ENCODE measurements at places on chromosomes 6 and 20.

GRCh38 chr6:12657884-12658283, 58.7 kb upstream of the PHACTR1 start:
- no peak for DNase-seq

GRCh38 chr6:20747991-20748390, 213.7 kb downstream of the CDKAL1 start:
- DNase-seq = no peak

GRCh38 chr6:143549221-143549948, 37.9 kb upstream of the FUCA2 start:
- DNase-seq = no peak

- no peak for DNase-seq
These were observed 19.6 kb upstream of the PI16 start for GRCh38 chr6:36934901-36935300.

- DNase-seq = no peak
These were observed 341.1 kb downstream of the MMUT start for GRCh38 chr6:49121970-49122369.

GRCh38 chr6:159425421-159425820, 256.2 kb downstream of the FNDC1 start:
- DNase-seq = no peak

DNA sequence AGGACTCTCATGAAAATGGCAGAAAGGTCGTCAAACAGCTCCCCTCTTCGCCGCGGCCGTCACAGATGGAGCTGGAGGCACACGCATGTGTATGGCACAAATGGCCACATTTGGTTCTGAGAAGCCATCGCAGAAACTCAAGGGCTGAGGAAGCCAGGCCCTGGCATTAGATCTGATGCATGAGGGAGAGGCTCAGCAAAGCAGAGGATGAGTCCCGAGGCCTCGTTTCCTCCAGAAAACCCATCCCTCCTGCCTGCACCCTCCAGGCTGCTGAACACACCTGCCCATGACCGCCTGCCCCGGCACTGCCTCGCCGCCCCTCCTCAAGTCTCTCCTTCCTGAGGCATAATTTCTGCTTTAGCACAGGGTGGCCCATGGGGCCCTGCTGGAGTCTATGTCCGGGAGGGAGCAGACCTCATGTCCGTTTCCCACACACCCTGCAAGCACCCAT, 240.3 kb downstream of the DLL1 start:
- no peak for DNase-seq

DNA sequence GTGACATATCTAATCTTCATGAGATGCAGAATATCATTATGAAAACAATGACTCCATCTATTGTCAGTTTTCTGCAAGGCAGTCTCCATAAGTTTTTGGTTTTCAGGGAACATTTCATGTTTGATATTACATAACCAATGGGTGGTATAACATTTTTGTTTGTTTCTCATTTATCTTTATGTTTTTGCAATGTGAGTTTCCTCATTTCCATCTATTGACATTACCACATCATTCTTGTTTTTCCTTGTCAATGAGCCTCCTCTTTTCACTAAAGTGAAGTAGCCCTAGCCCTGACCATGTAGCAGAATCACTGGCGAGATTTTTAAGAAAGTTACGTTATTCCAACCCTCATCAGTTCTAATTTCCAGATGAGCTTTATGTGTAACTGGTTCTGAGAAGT, 4.4 kb downstream of the EFHC1 start:
- no peak for DNase-seq

DNA sequence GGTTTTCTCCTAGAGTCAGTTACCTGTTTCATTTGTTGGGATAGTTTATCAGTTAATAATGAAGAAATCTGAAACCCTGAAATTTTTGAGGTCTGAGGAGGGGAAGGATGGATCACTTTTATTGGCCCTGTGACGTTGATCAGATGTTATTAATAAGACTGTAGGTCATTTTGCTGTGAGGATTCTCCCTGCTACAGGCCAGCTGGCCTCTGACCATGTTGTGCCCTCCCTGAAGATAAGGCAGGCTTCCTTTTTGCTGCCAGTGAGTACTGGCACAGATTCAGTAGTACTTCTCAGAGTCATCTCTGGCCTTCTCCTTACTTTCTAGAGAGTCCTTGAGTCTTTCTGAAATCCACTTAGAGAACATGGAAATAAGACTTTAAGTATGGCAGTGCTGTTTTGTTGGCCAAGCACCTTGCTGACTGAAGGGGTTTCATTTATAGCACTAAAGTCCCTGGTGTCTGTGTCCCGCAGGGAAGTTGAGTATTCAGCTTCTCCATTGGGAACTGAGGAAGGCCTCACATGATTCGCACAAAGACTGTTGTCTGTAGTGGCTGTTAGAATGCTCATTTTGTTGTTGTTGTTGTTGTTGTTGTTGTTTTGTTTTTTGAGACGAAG, 202.6 kb downstream of the DTNBP1 start:
- no peak for DNase-seq

DNA sequence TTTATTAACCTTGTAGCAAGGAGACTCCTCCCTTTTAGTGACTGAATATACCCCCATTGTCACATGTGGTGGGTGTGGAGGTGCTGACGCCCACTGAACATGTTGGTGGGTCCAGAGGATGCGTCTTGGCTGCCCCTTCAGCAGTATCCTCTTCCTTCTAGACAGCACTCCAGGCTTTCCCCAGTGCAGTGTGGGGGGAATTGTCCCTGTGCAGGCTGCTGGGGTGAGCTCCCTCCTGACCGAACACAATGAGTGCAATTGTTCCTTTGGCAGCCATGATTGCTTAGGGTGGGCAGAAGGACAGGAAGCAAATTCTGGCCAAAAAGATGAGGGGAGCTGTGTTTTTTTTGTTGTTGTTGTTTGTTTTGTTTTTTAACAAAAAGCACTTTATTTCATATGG, 209.3 kb upstream of the PDE10A start:
- DNase-seq = no peak

DNA sequence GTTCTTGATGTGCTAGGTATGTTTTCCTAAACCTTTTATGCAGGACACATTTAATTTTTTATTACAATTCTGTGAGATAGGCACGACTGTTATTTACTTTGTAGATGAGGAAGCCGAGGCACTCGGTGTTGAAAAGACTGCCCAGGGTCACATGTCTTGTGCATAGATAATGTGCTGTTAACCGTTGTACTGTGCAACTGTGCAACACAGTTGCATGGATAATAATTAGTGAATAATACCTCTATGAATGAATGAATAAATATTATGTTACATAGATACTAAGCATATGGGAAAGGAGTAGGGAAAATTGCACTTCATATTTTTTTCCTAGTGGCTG, 60.3 kb upstream of the DEK start:
- DNase-seq = no peak

DNA sequence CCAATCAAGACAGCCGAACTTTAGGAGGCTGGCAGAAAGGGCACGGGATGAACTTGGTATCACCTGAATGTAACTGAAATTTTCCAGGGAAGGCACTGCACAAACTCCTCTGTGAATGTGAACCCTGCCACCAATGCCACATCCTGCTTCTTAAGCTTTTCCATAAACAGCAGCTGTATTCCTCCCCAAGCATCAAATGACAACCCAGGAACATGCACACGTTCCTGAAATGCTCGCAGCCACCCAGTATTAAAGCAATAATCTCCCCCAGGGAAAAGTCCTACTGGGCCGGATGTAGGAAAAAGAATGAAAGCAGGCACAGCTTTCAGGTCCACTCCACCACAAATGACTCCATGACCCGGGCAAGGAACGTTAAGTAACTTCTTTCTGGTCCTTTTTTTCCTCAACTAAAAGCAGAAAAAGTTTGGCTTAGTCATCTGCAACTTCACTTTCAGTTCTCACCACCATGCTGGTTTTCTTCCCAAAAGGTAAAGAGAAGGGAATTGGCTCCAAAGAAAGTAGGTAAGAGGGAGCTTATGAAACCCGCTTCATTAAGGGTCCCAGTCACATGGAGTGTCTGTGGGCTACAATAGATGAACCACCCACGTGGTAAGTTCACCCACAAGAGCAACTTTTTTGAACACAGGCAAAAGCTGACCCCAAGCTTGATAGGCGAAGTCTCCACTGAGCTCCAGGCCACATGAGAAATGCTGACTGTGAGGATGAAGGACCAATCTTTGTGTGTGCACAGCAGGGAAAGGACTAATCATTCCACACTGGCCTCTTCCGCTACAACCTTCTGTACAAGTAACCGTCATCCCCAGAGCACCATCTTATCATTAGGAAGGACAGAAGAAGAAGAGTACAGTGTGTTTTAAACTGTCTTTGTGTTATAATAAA, 90.1 kb downstream of the HIVEP2 start:
- DNase-seq = no peak

DNA sequence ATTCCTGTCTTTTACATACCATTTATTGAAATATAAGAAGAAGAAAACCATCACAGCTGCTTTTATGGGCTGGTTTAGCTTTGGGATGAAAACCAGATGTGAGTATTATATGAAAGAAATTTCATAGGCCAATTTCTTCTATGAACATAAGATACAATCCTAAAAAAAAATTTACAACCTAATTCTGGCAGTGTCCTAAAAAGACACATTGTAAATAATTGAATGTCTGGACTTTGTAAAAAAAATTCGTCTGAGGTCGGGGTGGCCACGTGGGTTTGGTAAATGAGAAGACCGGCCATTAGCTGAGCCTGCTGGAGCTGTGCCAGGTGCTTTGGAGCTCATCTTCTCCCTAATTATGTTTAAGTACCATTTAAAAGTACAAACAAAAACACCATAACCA, 26.8 kb downstream of the DACT2 start:
- DNase-seq = no peak

DNA sequence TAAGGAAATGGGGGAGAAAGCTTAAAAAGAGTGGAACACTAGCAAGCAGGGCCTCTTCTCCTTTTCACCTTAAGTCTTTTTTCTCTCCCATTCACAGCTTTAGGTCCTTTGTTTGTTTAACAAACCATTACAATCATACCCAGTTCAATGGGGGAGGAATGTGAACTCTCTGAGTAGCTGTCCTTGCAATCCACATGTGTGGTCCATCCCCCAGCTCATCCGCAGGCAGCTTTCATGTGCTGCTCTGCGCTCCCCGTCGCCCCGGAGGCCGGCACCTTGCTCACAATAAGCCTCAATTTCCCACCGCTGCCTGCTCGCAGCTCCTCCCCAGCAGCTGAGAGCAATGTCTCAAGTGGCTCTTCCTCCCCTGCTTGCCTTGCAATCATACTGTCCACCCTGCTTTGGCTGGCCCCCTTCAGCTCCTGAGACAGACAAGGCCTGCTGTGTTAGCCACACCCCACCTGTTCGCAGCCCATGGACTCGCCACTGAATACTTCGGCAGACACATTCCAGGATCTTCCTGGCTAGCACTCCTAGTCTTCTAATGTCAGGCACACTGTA, 49.1 kb downstream of the PLAGL1 start:
- DNase-seq = no peak

DNA sequence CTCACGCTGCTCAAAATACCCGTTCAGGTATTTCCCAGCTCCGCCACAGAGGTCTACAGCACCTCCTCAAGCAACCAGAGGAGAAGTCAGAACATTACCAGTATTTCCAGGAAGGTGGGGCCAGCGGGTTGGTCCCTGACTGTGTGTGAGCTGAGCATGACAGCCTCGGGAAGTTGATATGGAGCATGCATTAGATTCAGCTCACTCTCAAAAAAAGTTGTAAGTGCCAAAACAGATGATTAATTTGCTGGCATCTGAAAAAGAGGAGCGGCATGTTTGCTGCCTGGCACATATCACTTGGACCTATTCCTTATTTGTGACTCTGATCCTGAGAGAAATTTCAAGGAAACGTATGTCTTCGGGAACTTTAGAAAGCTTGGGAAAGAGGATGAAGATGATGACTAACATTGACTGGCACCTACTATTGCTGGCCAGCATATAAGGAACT, 32.3 kb downstream of the ELOVL2 start:
- no peak for DNase-seq

DNA sequence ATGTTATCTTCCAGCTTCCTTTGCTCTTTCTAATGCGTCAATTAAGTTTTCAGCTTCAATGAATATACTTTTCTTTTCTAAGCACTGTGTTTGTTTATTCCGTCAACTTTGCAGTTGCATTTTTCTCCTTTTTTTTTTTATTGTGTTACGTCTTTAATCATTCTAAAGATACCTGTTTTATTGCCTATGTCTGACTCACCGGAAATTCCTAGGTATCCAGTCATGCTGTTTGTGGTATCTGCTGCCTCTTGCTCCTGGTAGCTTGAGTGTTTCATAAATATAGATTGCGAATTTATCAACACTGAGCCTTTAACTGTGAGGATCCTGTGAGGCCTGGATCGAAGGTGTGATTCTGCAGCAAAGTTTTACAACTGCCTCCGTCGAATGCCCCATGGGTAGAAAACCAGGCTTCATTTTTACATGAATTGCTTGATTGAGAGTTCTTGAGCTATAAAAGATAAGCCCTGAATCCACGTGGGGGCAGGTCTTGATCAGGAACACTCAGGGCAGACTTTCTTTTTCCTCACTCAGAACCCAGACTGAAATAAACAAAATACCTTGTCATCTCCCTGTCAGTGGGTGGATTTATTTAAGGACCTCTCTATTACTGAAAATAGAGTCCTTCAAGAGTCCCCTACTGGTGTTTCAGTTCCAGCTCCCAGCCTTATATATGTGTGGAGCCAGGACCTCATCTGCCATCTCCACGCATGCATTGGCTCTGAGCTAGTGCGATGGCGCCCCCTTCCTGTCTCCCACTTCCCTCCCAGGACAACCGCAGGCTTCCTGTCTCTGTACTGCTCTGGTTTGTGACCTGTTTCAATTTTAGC, 60.1 kb upstream of the LRRC1 start:
- DNase-seq = no peak

DNA sequence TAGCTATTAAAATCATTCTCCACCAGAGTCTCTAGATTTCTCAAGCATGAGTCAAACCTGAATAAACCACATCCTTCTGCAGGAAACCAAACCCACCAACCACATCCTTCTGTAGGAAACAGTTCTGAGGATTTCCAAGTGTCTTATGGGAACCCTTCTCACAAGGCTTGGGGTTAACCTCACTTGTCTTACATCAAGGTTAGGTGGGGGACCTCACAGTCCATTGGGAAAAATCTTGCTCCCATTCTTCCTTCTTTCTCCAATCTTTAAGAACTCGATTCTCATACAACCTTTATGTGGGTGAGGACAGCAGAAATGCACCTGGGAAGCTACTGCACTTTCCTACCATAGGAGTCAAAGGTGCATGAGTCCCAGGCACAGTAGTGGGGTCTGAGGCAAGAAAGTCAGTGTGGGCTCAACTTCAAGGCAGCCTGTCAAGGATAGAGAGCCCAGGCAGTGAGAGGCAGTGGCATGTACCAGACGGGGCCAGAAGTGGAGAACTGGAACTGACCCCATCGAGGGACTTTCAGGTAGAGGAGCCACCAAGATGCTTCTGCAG, 114.5 kb downstream of the SLC22A3 start:
- no peak for DNase-seq

DNA sequence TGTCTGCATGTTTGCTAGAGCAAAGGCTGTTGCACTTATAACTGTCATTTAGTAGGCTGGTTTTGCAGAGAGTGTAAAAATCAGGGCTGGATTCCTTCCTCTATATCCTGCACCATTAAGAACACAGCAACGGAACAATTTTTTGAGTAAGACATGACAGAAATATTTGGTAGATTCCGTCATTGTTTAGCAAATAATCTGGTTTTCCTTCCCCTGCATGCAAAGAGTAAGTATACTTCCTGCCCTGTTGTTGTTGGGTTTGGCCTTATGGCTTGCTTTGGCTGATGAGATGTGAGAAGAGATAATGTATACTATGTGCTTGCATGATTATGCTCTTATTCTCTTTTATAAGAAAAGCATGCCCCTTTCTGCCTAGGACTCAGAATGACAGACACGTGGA, 23.8 kb downstream of the MANEA start:
- no peak for DNase-seq

- no peak for DNase-seq
These were observed 618 bp downstream of the RTN4IP1 start for GRCh38 chr6:106628658-106629102.
